ENCODE measurements at places on chromosomes 1 and 21.

- DNase-seq: no peak
Observed at GRCh38 chr1:184840596-184840995, 85.9 kb upstream of the EDEM3 start.

- DNase-seq: no peak
Observed at GRCh38 chr21:35974775-35975174, 85.6 kb downstream of the SETD4 start.

DNA sequence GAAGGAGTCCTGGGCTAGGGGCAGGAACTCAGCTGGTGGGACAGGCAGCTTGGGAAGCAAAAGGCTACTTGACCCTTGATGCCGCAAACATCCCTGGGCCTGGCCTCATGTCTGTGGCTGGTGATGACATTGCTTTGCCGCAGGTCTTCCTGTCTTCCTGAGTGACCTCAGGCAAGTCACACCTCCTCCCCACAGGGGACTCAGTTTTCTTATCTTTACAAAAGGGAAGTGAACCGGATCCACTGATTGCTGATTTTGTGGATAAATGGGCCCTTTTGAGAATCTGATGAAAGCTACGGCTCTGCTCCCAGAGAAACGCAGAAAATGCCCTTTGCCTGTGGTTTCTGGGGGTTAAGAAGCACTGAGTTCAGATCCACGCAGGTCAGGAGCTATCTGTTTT lies 20.7 kb downstream of the PLOD1 start:
- no peak for DNase-seq

DNA sequence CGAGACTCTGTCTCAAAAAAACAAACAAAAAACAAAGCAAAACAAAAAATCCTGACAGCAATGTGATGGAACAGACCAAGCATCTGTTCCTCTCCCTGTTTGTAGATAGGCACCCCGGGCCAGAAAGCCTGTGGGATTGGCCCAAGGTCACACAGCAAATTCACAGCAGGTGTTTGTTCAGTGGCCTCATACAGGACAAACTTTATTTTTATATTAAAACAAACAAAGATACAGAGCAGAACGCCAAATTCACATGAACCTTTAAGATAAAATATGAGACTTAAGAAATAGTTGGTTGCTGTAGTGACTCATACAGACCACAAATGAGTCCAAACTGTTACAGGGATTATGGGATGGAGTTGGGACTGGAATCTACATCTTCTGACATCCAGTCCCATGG lies 2.3 kb upstream of the CELA2A start:
- no peak for DNase-seq

DNA sequence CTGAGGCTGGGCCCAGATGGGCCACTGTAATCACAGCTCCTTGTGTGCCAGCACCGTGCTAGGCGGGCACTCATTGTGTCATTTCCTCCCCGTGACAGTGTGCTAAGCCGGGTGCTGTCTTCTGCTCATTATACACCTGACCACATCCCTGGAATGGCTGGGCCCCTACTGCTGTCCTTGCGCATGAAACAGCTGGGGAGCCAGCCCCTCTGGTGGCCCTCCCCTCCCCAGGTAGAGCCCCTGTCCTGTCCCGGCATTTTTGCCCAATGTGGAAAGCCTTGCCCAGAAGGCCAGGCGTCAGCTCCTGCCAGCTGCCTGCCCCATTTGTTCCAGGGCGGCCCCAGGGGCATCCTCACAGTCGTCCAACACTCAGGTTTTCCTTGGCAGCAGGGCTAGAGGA lies 107.4 kb upstream of the CASZ1 start:
- DNase-seq: no peak

DNA sequence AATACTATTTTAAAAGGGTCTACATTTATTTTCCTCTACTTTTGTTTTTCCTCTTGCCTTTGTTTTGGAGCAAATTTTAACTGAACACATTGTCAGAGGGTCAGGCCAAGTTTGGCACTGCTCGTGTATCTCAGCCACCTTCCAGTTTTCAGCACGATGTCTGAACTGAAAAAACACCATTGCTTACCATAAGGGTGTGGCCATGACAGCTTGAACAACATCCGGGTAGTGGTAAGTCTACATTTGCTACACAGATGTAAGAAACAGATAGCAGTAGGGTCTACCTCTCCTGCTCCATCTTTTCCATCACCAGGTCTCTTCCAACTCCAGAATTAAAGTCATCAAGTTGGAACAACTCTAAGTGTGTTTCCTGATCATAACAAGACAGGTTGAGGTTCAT lies 4.2 kb downstream of the HIVEP3 start:
- no peak for DNase-seq

DNA sequence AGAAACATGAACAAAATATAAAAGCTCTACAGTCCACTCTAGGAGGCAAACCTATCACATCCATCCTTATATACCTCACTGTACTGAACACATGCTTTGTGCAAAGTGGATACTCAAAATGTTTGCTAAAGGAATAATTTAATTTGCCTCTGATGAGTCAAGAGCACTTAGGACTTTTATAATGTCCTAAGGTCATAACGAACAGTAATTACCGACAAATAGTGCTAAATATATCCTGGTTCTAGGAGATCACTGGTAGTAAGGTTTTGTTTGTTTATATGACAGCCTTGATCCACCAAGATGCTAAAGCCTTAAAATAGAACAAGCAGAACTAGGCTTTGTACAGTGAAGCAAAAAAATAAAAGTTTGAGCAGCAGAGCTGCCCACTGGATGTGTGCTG lies 70.6 kb downstream of the GADD45A start:
- DNase-seq: no peak

GRCh38 chr1:221612047-221612777 lies 129.7 kb downstream of the DUSP10 start:
- DNase-seq: peak; percentile 70

GRCh38 chr1:100882698-100883097 lies 11.9 kb downstream of the EXTL2 start:
- DNase-seq: no peak

DNA sequence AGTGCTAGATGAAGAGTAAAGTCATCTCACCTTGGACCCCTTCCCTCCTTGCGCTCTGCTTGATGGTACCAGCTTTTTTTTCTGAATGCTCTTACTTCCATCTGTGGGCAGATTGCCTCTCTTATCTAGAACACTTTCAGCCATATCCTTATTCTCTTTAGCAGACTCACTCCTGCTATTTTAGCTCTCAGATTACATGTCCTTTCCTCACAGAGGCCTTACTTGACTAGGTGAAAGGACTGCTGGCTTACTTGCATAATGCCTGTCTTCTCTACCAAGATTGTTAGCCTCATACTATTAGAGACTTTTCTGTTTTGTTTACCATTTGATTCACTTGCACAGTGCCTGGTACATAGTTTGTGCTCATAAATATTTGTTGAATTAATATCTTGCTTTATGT lies 9.3 kb downstream of the IFI44 start:
- DNase-seq: no peak

GRCh38 chr1:248630551-248630950 lies 4.3 kb downstream of the OR2T11 start:
- no peak for DNase-seq

DNA sequence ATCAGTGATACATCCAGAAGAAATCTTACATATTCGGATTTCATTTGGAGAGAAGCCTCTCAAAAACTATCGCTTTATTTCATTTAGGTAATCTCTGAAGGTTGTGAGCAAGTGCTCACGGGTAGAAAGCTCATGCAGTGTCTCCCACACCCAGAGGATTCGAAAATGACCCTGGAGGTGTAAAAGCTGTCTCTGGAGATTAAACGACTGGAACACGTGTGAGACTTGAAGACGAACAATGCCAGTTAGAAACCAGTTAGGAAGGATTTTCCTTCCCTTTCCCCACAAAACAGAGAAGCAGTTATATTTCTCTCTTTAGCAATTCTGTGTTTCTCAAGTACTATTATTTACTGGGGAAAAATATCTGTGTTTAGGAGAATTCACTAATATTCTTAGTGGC lies 92.5 kb upstream of the CD55 start:
- no peak for DNase-seq

DNA sequence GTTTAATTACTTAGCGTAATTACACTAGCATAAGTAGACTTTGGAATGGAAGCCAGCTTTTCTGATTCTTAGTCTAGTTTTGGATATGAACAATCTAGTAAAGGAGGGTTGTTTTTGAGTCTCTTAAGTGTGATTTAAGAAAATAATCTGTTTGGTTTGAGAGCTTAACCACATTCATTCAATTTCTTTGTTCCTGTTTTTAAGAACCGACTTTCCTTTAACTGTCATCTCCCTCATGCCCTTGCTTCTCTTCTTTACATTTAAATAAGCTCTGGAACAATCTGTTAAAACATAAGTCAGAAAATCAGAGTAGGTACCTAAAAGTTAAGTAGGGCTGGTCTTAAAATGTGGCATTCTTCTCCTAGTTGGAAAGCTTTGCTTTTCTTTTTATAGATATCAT lies 27.7 kb downstream of the CDC42 start:
- DNase-seq: no peak

- peak; percentile 71 for DNase-seq
Observed at GRCh38 chr1:233033361-233033760, 83.0 kb downstream of the NTPCR start.

- no peak for DNase-seq
Observed at GRCh38 chr1:236550961-236551851, 27.4 kb downstream of the LGALS8 start.

DNA sequence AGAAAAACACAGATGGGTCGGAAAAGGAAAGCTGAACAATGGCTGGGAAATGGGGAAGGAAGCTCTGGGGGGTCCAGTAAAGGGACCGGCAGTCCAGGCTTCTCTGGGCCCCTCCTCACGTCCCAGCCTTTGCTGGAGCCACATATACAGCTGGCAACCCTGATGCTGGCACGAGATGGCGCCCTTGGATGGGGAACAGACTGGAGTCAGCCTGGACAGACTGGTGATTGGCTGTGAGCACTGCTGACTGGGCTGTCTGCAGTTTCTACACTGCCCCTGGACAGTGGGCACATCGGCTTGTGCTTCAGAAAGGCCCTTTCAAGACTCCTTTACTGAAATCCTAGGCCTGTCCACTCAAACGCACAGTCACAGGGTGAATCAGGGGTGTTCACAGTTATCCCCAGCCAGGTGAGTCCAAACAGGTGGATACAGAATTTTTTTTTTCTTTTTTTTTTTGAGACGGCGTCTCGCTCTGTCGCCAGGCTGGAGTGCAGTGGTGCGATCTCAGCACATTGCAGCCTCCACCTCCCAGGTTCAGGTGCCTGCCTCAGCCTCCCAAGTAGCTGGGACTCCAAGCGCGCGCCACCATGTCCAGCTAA lies 31.1 kb upstream of the ZBTB40 start:
- DNase-seq: peak; percentile 90

DNA sequence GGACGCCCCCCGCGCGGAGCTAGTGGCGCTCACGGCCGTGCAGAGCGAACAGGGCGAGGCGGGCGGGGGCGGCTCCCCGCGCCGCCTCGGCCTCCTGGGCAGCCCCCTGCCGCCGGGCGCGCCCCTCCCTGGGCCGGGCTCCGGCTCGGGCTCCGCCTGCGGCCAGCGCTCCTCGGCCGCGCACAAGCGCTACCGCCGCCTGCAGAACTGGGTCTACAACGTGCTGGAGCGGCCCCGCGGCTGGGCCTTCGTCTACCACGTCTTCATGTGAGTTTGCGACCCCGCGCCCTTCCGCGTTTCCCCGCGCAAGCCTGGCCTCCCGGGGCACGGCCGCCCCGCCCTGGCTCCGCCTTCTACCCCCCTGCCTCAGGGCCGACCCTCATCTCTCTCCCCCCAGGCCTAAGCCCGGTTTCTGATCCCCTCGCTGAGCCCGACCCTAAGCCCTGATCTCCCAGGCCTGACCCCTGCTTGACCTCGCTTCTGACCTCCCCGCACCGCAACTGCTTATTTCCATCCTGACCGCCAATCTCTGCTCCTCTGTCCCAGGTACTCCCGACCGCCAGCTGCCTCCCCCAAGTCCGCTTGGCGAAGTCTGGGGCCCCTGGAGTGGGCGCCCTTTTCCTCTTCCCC lies 669 bp downstream of the KCNQ4 start:
- peak; percentile 30 for DNase-seq

DNA sequence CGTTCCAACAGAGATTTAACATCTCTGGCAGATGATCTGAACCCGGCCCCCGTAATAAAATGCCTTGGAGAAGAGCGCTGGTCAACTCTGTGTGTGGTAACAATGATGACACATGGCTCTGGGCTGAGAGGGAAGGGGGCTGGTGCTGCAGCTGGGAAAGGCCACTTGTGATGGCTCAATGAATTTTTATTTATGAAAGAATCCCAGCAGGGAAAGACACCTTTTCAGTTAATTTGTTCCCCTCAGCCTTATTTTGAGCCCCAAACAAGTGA lies 59.4 kb downstream of the SYT6 start:
- DNase-seq: peak; percentile 60

DNA sequence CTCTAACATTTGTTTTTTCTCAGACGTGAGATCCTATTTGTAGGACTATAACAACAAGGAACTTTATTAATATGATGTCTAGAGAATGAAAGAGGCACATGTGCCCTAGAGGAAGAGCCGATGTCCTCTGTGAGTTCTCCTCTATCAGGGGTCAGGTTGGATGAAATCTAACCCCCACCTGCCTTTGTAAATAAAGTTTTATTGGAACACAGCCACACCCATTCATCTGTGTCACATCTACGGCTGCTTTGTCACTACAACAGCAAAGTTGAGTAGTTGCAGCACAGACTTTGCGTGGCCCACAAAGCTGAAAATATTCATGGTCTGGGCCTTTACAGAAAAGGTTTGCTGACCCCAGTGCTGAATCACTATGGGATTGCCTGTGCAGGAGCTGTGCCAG lies 571 bp upstream of the CAPN9 start:
- DNase-seq: no peak

GRCh38 chr1:212106286-212106792 lies 70.8 kb downstream of the DTL start:
- DNase-seq: no peak

Data from lung (tissue), 17 donors.